ENCODE measurements at places on chromosomes 4 and X.

GRCh38 chrX:153948847-153949805 lies 4.7 kb upstream of the RENBP start:
- DNase-seq, result no peak

DNA sequence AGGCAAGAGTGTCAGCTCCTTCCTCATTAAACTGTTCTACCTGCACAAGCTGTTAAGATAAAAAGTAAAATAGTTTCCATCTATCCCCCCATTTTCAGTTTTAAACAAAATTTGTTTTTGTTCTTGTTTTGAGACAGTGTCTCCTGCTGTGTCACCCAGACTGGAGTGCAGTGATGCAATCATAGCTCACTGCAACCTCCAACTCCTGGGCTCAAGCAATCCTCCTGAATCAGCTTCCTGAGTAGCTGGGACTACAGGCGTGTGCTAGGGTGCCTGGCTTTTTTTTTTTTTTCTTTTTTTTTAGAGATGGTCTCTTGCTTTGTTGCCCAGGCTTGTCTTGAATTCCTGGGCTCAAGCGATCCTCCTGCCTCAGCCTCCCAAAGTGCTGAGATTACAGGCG lies 105.4 kb downstream of the HS6ST2 start:
- no peak for DNase-seq

GRCh38 chr4:159428975-159429692 lies 326.3 kb downstream of the RAPGEF2 start:
- no peak for DNase-seq

DNA sequence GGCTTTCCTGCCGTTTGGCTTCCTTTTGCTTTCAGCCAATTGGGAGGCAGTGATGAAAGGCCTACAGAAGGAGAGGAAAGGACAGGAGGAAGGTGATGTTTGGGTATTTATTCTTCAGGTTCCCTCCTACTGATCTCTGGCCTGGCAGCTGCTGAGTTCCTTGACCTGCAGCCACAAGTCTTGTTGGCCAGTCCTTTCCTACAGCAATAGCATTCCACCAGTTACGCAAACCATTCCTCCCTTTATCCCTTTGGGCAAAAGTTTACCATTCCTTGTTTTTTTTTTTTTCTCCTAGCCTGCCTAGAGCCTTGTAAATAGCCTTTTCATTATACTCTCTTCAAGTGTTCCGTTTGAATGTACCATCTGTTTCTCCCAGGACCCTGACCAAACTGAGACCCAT lies 198.1 kb upstream of the FTHL17 start:
- DNase-seq, result no peak

DNA sequence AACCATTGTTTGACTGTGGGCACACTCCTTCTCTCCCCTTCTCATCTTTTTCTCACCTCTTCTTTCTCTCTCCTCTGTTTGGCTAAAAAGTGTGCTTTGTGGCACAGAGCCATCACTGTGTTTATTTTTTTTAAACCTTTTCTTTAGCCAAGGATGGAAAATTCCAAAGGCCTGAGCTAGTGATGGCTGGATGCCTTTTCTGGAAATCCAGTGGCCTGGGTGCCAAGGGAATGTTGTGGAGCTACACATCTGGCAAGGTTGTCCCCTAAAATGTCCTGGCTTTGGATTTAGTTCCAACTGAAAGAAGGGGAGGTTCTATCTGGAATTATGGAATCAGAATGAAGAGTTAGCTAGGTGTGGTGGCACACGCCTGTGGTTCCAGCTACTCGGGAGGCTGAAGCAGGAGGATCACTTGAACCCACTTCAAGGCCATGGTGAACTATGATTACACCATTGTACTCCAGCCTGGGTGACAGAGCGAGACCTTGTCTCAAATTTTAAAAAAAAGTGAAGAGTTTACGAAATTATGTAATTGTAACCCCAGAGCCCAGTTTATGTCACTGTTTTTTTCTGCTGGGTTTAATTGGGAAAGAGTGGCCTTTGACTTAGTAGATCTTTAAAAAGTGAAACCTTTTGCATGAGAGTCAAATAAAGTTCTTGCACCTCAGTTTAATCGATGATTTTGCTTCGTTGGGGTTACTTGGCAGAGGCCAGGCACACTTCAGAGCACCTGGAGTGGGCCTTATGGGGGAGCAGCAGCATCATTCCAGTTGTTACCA lies 17.7 kb downstream of the DOCK11 start:
- no peak for DNase-seq

DNA sequence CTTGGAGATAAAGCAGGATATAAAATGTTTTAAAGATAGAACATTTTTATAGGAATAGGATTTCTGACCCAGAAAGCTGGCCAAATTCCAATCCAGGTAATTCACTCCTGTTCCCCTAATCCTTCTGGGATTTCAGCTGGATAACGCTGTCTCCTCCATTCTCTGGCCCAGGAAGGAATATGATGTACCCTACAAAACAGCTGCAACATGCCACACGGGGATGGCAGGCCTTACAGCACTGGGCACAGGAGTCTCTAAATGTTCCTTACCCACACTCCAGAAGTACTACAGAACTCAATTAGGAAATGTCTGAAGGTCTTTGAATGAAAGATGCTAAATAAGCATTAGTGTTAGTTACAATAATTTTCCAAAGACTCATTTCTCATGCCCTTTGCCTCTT lies 15.8 kb downstream of the CAMK2D start:
- no peak for DNase-seq

DNA sequence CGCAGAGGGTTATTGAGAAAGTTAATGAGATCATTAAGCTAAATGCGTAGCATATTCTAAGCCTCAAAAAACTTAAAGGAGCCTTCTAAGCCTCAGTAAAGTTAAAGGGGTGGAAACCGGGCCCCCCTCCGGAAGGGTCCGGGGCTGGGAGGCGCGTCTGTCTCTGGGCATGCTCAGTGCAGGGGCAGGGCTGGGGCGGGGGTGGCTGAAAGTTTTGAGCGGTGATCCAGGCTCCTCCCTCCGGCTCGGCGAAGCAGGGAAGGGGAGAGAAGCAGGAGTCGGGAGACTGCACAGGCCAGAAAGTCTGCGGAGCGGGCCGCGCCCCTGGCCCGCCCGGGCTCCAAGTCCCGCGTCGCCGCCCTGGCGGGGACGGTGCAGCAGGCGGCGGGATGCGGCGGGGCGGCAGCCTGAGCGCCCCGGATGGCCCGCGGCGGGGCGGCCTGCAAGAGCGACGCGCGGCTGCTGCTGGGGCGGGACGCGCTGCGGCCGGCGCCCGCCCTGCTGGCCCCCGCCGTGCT lies at the start of gene EVC:
EVC (plus strand) TSS at position 241 of the 518 bp plus-strand sequence; CDS start at position 421, 180 bp downstream.
- DNase-seq, result no peak

- no peak for DNase-seq
Measured at GRCh38 chr4:182827954-182828353, 89.2 kb downstream of the DCTD start.

DNA sequence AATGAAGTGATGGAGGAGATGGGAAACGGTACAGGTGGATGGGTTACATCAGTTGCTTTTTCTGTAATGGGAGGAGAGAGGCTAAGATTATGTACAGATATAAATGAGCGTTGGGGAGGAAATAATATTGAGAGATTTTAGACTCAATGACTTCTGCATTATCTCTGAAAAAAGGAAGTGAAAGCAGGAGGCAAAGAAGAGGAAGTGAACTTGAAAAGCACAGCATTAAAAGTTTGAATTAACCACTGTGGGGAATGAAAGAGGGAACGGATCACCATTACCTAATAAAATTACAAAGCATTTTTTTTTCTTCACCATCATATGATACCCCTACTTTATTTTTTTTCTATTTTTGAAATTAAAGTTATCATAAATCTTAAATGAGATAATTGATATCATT lies 1025.5 kb downstream of the RPA4 start:
- no peak for DNase-seq

- DNase-seq, result no peak
Measured at GRCh38 chr4:141255016-141255415, 34.3 kb downstream of the ZNF330 start.

- no peak for DNase-seq
Measured at GRCh38 chr4:76752861-76753501, 145.0 kb downstream of the SOWAHB start.

DNA sequence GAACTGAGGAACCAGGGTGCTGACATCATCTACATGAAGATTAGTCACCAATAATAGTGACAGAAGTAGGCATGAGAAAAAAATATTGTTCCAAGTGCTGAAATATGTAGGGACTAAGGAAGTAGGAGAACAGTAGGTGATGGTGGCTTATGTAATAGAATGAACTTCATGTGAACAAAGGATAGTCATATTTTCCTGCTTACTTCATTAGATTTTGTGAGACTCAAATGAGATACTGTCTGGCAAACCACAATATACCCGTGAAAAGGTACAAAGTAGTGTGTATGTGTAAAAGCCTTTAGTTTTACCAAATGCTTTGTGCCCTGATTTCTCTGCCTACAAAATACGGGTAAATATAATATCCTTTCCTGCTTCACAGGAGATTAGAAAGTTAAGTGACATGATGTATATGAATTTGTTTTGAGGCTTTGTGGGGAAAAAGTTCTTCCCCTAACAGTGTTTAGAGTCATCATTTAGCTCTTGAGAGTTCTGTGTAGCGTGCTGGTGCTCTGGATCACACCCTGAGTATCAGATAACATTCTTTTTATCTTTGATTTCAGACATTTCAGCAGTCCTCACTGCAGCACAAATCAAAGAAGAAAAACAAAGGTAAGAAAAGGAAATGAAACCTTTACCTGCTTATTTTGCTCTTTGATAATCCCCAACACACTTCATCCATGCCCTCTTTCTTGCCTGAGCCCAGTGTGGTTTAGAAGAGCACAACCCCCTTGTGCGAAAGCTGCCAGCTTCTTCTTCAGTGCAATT lies 67.9 kb downstream of the KLHL34 start:
- DNase-seq, result no peak

GRCh38 chrX:4547213-4547836 lies 833.9 kb upstream of the PRKX start:
- no peak for DNase-seq

DNA sequence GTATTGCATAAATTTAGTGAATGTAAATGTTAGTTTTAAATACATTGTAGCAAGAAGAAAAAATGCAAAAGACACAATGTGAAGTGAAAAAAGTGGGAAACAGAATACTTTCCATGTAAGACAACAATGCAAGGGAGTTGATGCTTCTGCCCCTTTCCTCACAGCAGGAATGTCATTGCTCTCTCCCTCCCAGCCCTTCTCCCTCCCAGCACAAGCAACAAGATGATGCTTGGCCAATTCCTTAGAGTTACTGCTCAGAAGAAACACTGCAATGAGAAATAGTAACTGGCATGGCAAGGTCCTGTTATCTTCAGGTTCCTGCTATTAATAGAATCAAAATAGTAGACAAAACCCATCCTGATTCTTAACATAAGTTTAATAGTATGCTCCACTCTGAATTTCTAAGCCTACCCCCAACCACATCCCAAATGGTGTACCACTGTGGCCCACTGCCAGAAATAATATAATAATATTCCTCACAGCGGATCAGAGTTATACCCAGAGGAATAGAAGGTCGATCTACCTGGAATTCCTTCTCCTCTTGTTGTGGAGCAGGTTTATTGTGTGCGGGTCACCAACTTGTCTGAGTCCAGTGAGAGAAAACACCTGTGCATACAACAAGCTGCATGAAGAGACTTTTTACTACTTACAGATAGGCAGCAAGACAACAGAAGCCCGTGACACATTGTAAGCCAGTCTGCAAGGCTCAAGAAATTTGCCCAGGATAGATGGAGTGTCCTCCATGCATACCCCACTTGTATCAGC lies 69.8 kb upstream of the SLC7A11 start:
- DNase-seq, result no peak

DNA sequence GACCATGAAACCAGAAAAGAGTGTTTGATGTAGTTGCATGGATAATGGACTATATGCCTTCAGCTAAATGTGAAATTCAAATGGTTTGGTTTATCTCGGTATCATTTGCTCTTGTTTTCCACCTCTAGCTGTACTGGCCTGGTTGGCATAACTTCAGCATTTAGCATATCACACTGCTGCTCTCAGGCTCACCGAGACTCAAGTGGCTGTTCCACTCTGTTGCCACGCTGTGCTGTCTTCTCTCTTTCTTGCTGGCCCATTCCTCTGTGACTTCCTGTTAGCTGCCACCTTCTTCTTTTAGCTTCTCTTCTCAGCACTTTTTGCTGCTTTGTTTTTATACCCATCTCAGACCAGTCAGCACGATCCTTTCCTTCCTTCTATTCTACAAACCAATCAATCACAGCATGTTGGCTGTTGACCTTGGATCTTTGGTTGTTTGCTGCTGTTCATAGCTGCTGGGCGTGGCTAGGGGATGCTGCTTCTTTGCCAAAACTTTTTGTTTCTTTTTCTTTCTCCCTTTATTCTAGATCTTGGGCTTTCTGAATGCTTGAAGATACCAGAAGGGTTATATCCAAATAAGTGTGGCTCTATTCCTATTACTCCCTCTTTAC lies 24.0 kb downstream of the INTS6L start:
- no peak for DNase-seq

DNA sequence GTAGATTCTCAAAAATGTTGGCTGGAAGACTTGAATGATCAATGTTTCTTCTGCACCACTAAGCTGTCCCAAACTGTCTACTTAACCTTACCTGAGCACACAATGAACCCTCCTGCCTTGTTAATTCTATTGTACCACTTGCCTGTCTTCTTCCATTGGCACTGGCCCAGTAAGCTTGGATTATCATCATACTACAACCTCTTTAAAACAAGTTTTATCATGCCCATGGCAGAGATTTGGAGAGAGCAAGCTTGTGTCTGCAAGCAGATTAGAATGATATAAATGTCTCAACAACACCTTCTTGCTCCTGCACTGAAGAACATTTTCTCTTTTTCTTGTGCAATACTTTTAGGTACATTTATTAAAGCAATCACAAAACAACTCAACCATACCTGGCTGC lies 74.0 kb upstream of the VMA21 start:
- DNase-seq, result no peak

DNA sequence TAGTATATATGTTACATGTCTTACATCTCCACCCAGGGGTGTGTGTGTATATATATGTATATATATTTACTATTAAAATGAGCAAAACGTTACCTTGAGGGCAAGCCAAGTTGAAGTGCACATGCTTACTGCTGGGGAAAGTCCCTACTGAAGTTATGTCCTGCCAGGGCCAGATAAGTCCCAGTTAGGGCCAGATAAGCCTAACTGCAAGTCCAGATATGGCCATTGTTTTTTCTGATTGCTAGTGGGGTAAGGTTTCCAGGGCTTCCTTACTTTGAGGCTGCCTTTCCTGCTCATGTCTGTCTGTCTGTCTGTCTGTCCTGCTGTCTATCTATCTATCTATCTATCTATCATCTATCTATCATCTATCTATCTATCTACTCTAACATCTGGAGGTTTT lies 19.3 kb upstream of the ZNF81 start:
- DNase-seq, result no peak

DNA sequence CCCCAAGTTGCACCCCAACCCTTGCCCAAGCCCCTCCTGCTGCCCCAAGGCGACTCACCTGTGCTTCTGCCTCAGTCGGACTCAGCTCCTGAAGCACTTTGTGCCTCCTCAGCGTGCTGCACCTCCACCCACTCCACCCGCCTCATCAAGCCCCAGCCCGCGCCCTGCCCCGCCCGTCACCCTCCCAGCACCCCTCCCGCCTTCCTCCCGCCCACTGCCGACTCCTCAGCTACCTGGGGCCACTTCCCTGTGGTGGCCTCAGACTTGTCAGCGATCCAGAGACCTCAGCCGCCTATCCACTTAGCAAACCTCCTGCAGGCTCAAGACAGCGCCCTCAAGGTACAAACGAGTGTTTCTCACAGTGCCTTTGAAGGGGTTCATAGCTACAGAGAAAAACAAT lies 19.6 kb upstream of the IQCM start:
- no peak for DNase-seq

- DNase-seq, result no peak
Measured at GRCh38 chrX:50103866-50104566, 96.8 kb downstream of the AKAP4 start.
